Naive thymus-derived CD8-positive, alpha-beta T cell (primary cell): ENCODE measurements at places on chromosomes 11 and 22.

DNA sequence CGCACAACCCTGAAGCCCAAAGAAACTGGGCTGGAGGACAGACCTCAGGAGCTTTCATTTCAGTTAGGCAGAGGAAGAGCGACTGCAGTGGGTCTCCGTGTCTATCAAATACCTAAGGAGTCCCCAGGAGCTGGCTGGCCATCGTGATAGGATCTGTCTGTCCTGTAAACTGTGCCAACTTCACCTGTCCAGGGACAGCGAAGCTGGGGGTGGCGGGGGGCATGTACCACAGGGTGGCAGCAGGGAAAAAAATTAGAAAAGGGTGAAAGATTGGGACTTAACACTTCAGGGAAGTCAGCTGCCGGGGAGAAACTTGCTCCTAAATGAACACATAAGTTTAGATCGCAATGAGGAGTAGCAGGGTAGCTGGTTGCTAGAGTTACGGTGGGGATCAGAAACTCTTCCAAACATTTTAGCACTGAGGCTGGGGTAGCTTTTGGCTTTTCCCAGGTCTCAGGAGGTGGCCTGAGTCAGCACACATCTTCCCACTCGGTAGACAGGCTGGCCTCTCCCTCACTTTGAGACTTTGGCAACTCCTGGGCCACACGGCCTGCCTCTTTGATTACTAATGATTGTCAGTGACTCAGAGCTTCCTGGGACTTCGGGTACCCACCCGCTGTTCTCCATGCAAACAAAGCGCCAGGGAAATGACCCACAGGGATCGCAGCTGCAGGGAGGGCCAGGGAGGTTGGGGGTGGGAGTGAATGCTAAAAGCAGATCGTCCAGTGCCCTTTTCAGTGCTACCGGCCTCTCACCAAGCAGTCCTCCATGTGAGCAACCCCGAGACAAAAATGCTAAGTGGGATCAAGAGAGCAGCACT lies 2.9 kb upstream of the MTFP1 start:
- no peak for DNase-seq

DNA sequence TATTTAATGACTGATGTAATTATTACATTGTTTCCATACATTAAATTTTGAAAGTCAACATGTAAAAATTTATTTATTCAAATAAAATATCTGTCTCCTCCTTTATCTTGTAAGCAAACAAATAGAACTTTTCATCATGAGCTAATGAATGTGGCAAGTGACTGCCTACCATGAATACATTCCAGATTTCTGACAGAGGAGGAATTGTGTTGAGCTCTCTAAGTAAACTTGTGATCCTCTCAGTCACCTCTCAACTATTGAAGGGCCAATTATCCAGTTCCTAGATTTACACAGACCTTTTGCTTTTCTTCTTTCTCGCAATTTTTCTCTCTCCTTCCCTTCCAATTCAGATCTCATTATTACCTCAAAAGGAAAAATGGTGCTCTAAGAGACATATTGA lies 21.5 kb downstream of the PRRG4 start:
- no peak for DNase-seq

- no peak for DNase-seq
Observed at GRCh38 chr11:19432370-19433061, 191.8 kb upstream of the E2F8 start.

DNA sequence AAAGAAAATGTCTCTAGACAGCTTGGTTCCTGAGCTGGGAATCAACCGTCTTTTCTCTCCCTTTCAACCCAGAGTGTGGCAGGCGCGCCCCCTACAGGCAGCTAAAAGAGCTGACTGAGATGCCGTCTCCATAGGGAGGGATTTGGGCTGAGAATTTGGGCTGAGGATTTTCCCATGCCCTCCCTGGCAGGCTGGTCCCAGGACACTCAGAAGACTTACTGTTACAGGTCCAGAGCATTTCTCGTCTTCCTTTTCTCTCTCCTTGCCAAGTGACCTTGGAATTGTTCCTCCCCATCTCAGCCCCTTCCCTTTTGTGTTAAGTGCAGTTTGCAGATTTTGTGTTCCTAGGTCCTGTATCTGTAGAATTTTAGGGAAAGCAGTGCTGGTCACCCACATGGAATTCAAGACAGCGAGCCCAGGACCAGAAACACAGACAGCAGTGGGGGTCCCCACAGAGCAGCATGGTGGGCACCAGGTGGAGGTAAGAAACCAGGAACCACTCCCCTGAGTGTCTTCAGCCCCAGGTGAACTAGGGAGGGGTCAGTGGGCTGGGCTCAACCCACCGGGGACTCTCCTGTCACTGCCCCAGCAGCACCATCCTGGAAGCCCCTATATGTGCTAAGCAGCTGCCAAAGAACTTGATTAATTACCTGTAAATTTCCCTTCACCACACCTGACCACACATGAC lies 9.9 kb upstream of the IGLL5 start:
- DNase-seq = peak; percentile 78

DNA sequence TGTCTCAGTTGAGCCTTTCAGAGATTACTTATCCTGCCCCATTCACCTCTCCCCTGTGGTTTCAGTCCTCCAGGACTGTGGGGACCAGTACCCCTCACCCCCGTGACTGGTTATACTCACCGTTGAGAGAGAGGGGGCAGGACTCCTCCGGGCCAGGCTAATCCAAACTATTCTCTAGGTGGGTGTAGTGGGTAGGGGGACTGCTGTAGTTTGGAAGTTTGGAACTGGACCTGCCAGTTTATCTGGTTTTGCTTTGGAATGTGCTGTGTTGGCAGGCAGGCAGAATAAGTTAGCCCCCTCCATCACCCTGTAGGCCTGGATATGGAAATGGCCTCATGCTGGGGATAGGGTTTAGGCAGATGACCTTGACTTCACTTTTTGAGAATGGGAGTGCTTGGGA lies 13.5 kb downstream of the TEAD1 start:
- DNase-seq = no peak

DNA sequence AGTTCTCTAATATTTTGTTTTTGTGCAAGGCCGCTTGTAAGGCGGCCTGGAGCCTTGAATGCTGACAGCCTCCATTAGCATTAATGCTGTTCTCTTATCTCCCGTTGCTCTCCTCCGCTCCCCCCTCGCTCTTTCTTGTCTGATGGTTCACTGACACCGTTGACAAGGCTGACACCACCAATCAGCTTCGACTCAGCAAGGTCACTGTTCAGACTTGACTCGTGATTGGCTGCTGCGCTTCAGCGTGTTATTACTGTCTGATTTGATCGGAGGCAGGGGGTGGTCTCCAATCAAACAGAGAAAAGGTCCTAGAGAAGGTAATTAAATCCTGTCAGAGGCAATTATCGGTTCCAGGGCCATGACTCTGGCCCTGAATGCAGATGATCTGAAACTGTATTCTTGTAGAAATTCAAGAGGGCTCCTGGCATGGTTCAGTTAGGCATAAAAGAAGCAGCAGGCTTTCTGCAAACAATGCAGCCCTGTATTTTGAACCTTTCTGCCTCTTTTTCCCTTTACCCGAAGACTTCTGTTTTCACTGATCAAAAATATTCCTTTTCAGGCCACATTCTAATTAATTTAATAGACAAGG lies 49.3 kb upstream of the MPPED2 start:
- no peak for DNase-seq

- no peak for DNase-seq
Observed at GRCh38 chr22:44205516-44206329, 25.0 kb downstream of the PARVG start.

DNA sequence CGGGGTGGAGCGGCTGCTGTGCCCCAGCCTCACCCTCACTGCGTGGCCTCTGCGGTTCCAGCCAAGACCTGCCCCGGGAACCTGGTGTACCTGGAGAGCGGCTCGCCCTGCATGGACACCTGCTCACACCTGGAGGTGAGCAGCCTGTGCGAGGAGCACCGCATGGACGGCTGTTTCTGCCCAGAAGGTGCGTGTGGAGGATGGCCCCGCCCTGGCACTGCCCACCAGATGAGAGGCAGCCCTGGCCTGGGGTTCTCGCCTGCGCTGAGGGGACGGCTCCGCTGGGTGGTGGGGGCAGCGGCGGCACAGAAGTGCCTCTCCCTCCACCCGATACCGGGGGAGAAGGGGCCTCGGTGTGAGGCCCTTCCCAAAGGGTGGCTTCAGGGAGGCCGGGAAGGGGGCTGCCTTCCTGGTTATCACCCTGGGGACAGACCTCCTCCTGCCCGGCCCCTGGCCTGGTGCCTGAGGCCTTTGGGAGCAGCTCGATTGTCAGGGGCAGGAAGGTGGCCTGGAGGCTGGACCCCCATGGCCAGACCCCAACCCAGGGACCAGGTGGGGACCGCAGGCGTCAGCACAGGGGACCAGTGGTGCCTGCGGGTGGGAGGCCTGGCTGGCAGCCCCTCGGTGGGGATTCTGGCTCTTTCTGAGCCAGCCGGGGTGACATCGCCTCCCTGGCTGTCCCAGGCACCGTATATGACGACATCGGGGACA lies 7.1 kb downstream of the MUC2 start:
- no peak for DNase-seq

- no peak for DNase-seq
Observed at GRCh38 chr11:65060913-65061408, 2.6 kb upstream of the NAALADL1 start.

DNA sequence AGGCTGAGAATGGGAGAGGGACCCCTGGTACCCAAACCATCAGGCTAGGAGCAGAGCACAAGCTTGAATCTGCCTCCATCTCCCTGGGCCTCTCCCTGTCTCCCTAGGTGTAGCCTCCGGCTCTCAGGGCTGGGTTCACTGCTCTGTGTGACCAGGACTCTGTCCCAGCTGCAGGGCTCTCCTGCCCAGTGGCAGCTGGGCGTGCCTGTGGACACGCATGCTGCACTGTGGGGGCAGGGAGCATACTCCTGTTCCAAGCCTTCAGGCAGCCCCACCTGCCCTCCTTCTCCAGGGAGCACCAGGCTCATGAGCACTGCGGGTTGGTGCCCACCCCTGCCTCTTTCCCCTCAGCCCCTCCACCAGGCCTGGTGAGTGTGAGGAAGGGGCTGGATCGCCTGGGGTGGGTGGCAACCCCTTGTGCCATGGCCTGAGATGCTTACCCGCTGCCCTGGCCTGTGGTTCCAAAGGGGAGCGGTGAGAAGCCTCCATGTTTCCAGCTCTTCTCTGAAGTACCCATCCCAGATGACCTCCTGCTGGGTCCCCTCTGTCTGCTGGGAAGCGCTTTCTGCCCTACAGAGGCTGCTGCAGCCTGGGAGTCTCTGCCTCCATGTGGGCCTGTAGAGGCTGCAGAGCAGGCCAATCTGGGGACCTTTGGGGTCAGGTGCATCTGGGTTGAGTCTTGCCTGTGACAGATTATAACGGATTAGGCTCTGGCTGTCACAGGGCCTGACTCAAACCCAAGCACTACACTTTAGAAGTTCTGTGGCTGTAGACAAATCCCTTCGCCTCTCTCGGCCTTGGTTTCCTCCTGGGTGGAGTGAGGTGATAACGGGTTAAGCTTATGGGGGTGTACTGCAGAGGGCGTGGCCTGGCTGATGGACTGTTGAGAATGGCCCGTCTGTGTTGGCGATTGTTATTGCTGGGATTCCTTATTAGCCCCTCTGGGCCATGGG lies 43.7 kb downstream of the WNT11 start:
- DNase-seq = no peak

DNA sequence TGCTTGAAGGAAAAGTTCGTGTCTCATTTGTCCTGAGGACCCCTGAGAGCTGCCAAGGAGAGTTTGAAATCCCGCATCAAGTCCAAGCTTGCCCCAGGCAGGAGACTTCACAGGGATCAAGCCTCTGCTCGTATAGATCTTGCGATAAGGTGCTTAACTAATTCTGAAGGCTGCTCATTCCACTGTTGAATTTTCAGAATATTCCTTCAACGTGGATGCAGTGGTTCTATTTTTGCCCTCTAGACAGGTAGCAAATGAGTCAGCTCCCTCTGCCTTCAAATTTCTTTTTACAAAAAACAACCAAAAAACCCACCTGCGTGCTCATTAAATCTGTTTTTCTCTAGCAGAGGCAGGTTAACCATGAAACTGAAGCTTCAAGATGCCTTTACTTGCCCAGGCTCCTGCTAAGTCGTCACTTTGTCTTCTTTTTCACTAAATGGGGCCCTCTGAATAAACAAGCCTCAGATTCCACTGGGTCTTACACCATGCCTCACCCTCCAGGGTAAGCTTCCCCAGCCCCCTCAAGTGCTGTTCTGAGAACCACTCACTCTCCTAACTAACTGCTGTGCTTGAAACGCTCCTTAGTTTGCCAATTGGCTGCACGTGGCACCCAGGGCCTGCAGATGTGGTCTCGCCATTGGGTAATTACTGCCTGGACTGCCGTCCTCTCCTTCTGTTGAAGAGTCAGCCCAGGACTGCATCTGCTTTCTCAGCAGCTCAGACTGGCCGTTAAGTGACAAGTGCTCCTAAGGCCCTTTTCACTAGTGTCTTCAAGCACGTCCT lies 105.0 kb downstream of the TRPC6 start:
- no peak for DNase-seq

GRCh38 chr11:13051257-13051656 lies 42.1 kb downstream of the RASSF10 start:
- no peak for DNase-seq

- DNase-seq = no peak
Observed at GRCh38 chr11:77779935-77780334, 40.6 kb downstream of the RSF1 start.

- no peak for DNase-seq
Observed at GRCh38 chr11:8584511-8584910, 9.5 kb downstream of the STK33 start.

GRCh38 chr11:80733361-80733760 lies 1292.5 kb upstream of the TENM4 start:
- DNase-seq = no peak

- no peak for DNase-seq
Observed at GRCh38 chr11:36738292-36738861, 140.3 kb upstream of the RAG2 start.

DNA sequence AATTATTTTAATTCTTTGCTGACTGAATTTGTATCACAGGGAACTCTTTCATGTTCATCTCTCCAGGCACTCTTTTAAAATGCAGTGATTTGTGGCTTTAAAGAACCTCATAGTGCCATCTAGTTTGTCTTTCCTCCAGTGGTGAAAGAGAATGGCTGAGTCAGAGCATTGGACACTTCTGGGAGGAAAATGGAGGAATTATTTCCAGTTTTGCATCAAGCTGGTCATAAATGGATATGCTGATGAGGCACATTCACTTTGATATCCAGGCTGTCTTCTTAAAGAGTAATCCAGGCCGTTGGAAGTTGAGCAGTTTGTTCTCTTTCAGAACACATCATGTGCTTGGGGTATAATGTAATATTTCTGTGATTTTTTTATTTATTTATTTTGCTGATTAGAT lies 273.7 kb downstream of the DDX10 start:
- no peak for DNase-seq

DNA sequence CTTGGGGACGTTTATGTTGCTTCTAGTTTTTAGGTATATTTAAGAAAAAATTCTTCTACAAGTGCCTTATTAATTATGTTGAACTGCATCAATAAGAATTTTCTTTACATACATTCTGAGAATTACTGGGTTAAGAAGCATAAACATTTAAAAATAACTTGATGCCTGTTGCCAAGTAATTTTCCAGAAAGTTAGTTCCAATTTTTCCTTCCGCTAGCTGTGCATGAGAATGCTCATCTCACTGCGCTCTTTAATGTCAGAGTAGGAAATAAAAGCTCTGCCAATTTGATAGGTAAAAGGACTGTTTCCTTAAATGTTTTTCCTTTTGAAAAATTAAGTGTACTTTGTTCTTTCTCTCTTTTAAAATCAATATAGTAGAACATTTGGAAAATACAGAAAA lies 113.1 kb upstream of the ZBED5 start:
- DNase-seq = no peak

GRCh38 chr22:44736581-44737405 lies 15.6 kb upstream of the ARHGAP8 start:
- DNase-seq = no peak
